ENCODE measurements at places on chromosomes 11 and 22. TPM values are rescaled to one million over a fixed set of nuclear protein-coding genes. Genes with fewer than 3 reads are reported as not detected.

The WNT11 gene
- 5.7 TPM for total RNA-seq

The VSIG10L2 gene
- not detected for total RNA-seq

- no peak for DNase-seq
Measured at GRCh38 chr11:14577835-14578529, 57.8 kb upstream of the PSMA1 start.

DNA sequence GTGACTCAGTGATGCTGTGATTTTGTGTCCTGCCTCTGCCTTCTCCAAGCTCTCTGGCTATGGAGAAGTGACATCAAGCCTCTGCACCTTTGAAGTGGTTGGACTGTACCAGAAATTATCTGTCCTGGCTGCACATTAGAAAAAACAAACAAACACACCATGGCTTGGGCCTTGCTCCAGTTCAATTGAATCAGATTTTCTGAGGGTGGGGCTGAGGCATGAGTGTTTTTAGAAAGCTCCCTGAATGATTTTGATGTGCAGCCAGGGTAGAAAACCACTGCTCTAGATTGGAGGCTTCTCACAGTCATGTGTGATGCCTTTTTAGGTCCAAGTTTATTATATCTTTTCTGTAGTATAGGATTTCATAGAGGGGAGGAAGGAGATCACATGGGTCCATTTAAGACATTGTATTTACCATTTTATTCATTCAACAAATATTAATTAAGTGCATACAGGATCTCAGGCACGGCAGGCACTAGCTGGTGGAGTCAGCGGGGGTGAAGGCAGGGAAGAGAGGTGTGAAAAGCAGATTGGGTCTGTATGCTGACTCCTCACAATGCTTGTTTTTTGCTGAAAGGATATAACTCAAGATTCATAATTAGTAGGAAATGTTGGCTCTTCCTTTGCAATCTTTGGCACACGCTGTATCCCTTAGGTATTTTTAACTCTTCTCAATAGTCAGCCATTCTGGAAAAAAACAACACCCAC is 7.1 kb upstream of the VSTM5 start:
- no peak for DNase-seq

DNA sequence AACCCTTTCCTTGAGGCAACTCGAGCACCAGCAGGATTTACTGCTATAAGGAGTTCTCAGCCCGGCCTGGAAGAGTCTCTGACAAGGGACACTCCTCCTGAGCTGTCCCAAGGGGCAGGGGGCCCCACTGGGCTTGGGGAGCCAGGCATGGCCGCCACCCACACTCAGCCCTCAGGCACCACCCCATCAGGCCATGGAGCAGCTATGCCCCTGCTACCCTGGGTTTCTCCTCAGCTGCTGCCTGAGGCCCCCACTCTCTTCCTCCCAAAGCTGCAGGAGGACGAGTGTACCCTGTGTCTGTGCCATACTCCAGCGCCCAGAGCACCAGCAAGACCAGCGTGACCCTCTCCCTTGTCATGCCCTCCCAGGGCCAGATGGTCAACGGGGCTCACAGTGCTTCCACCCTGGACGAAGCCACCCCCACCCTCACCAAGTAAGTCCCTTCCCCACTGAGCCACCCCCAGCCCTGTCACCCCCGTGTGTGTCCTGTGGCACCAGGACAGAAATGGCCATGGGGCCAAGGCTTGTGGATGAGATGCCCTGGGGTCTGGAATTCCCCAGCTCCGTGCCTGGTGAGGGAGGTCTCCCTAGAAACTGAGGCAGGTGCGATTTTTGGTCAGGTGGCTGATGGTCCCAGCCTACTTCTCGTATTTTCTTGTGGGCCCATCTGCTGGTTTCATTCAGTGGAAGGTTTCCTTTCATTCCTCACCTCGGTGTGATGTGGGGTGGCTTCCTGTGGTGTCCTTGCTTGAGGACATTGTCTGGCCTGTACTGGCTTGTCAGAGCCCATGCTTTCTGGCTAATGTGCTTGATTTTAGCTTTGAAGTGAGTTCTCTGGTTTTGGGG is 28.4 kb downstream of the TAB1 start:
- no peak for DNase-seq

- no peak for DNase-seq
Measured at GRCh38 chr11:76768088-76768908, 14.9 kb upstream of the TSKU start.
